ENCODE measurements at places on chromosomes 7 and 10. TPM values are rescaled to one million over a fixed set of nuclear protein-coding genes. Genes with fewer than 3 reads are reported as not detected.
A peak's percentile ranks its signal among the peaks of the same experiment; 100 is the strongest.

DNA sequence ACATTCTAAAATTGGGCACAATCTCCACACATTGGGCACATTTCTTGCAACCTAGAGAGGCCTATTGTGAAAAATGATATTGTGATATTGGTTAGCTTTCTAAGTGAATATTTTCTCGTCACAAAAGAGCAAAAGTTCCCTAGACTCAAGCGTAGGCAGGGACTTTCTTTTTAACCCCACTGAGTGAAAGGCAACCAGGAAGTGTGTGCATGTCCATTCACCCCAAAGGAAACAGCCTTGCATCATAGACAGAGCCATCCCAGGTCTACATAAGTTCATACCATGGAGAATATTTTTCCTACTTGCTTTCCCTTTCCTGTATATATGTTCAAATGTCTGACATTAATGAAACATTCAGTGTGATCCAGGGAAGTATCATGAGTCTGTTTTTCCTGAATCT, 84.2 kb upstream of the AGBL3 start:
- H3K4me1 ChIP-seq = no peaks in the 10 kb centered on the region
- no peak overlapping the region for H3K27ac ChIP-seq
- no peak for DNase-seq
- H3K4me3 ChIP-seq = no peak overlapping the region
- no peaks in the 10 kb centered on the region for H3K36me3 ChIP-seq

DNA sequence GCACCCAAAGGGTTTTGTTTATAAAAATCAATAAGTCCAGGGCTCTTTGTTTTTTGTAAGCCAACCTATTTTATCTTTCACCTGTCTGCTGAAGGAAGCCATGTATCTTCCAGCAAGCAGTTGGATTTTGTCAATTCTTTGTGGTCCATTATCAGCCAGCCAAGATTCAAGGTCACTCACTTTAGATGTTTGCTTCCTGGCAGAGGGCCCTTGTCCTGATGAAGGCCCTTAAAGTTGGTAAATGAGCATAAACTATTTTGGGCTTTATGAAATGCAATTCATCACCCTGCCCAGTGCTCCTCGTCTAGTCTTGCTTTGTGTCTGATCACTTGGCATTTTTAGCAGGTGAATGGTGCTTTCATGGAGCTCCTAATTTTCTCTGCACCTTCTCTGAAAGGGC, 1004.2 kb downstream of the GRID1 start:
- H3K27ac ChIP-seq = no peak overlapping the region
- H3K4me1 ChIP-seq = no peaks in the 10 kb centered on the region
- H3K27me3 ChIP-seq = no peaks in the 10 kb centered on the region
- DNase-seq = no peak
- H3K4me3 ChIP-seq = no peak overlapping the region

- H3K4me1 ChIP-seq = peaks cover 5% of the 10 kb centered on the region
- H3K36me3 ChIP-seq = no peaks in the 10 kb centered on the region
- H3K27me3 ChIP-seq = peaks cover 9% of the 10 kb centered on the region
- no peak overlapping the region for H3K27ac ChIP-seq
These were observed 55.8 kb downstream of the RBM17 start for GRCh38 chr10:6144406-6145165.

DNA sequence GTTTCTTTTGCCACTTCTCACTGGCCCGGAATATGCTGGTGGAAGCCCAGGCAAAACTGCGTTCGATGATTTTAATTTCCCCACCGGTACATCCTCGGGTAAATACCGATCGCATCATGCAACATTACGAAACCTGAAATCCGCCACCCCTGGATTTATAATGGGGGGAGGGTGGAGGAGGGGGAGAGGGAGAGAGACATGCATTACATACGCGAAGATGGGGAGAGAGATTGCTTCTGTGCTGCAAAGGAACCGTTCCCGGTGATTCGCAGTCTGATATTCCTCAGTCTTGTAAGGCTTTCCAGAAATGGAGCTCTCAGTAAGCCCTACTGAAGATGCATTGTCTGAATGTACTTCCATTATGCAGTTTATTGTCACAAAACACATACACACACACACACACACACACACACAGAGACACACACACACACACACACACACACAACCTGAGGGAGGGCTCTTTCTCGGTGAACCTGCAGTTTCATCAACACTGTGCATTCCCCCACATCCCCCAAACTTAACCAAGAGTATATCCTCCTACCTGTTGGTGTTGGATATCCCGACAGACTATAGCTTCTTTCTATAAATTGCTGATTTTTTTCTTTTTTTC, 741 bp downstream of the GPR85 start:
- H3K4me3 ChIP-seq = no peak overlapping the region
- H3K4me1 ChIP-seq = peaks cover 9% of the 10 kb centered on the region
- H3K27me3 ChIP-seq = peaks cover 38% of the 10 kb centered on the region
- no peak overlapping the region for H3K27ac ChIP-seq
- no peaks in the 10 kb centered on the region for H3K36me3 ChIP-seq
- DNase-seq = no peak

- no peak overlapping the region for H3K27ac ChIP-seq
- no peaks in the 10 kb centered on the region for H3K36me3 ChIP-seq
- no peak for DNase-seq
- no peak overlapping the region for H3K4me3 ChIP-seq
These were observed 111.5 kb upstream of the ADAM12 start for GRCh38 chr10:126499744-126500143.

GRCh38 chr10:12332572-12333379, 16.6 kb upstream of the CAMK1D start:
- no peak for DNase-seq
- H3K36me3 ChIP-seq = no peaks in the 10 kb centered on the region
- no peaks in the 10 kb centered on the region for H3K4me1 ChIP-seq
- no peak overlapping the region for H3K4me3 ChIP-seq
- no peaks in the 10 kb centered on the region for H3K27me3 ChIP-seq
- H3K27ac ChIP-seq = no peak overlapping the region

GRCh38 chr7:85823396-85824080, 636.7 kb upstream of the SEMA3D start:
- H3K4me1 ChIP-seq = no peaks in the 10 kb centered on the region
- H3K4me3 ChIP-seq = no peak overlapping the region
- H3K36me3 ChIP-seq = no peaks in the 10 kb centered on the region

DNA sequence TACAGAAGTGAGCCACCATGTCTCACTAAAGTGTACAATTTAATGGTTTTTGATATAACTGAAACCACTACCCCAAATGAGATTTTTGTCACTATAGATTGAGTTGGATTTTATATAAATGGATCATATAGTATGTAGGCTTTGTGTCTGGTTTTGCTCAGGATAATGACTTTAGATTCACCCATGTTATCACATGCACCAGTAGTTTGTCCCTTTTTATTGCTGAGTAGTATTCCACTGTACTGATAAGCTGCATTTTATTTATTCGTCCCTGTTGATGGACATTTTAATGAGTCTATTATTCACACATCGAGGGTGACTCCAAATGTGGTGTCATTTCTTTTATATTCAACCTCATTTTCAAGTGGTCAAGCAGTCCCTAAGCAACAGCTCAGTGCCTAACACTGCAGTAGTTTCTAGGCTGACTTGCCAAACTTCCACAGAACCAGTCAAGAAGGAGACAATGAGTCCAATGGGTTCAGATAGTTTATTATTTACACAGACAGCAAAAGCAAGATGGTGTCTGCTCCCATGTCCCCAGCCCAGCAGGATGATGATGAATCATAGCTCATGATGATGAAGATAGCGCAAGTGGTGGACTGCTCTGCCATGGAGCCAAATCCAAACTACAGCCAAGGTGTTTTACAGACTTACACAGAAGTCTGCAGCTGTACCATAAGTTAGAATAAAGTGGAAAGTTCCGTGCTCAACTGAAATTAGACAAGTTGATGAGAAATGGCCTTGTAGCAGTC, 6.6 kb upstream of the FMC1 start:
- no peaks in the 10 kb centered on the region for H3K4me1 ChIP-seq
- no peak for DNase-seq
- H3K27me3 ChIP-seq = peaks cover 1% of the 10 kb centered on the region
- H3K36me3 ChIP-seq = no peaks in the 10 kb centered on the region

- H3K27ac ChIP-seq = no peak overlapping the region
- peak; percentile 57 for DNase-seq
- H3K4me1 ChIP-seq = peaks cover 9% of the 10 kb centered on the region
- H3K4me3 ChIP-seq = no peak overlapping the region
- H3K27me3 ChIP-seq = no peaks in the 10 kb centered on the region
- H3K36me3 ChIP-seq = no peaks in the 10 kb centered on the region
These were observed 48.3 kb upstream of the MYL10 start for GRCh38 chr7:101677391-101677790.

- DNase-seq = no peak
- H3K4me1 ChIP-seq = no peaks in the 10 kb centered on the region
- no peaks in the 10 kb centered on the region for H3K27me3 ChIP-seq
- H3K36me3 ChIP-seq = no peaks in the 10 kb centered on the region
These were observed 31.0 kb upstream of the TRIM8 start for GRCh38 chr10:102613286-102613685.

DNA sequence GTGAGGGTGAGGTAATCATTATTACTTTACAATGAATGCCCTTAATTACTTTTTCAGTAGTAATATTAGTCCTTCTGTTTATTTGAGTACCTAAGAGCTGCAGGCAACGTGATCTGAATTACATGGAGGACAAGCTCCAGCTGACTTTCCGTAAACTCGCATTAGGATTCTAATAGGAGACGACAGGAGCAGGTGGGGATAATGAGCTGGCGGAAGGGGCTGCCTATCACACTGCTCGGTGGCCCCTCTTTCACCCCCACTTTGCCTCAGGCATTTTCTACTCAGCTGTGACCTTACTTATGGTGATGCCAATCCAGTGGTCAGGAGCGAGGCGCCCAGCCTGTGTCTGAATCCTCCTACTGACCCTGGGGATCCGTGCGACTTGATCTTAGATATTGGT, at the start of gene C7orf33:
TSS of gene C7orf33 (plus strand) at position 296 of the 400 bp plus-strand sequence. CDS start 160 bp downstream, outside the sequence.
- H3K4me1 ChIP-seq = peaks cover 12% of the 10 kb centered on the region
- H3K27ac ChIP-seq = no peak within 1 kb of the TSS
- H3K27me3 ChIP-seq = no peaks in the 10 kb centered on the region

- H3K36me3 ChIP-seq = no peaks in the 10 kb centered on the region
- H3K27me3 ChIP-seq = no peaks in the 10 kb centered on the region
- DNase-seq = no peak
These were observed 318.5 kb upstream of the SEMA3A start for GRCh38 chr7:84513061-84513460.

DNA sequence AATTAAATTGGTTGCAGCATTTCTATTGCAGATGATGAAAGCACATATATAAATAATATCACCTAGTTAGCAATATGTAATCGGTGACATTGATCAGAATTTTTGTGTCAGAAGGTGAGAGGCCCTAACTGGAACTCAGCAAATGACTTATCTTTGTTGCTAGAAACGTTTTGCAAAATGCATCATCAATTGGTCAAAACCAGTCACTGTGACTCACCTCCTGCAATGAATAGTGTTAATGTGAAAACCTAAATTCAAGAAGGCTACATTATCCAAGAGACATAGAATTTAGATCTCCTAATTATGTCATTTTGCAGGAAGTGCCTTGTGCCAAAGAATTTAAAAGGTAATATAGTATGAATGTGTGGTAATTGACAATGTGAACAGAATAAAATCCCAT, 9.8 kb upstream of the PNLIPRP3 start:
- no peaks in the 10 kb centered on the region for H3K4me1 ChIP-seq
- no peak overlapping the region for H3K27ac ChIP-seq
- no peaks in the 10 kb centered on the region for H3K36me3 ChIP-seq
- no peak for DNase-seq

DNA sequence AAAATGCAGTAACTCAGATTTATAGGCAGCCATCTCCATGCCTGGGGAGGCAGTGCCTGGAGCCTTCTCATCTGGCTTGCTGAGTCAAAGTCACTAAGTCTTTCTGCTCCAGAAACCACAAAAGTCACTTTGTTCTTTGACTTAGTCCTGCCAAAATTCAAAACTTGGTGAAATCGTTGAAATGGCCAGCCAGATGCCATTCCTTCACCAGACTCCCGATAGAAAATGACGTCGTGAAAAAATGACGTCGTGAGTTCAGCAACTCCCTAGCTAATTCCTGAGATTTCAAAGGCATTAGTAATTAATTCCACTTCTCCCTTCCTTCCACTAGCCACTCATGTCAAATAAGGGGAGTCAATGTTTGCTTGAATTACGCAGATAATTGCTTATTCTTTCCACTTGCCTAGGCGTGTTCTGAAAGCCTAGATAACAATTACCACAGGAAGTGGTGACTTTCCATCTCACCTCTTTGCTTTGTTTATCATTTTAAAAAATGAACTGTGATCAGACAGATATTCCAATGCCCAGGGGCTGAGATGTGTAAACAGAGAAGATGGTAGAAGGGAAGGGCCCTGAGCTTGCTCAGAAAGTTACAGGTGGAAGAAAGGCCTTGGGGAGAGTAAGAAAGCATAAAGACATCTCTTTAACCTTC, 48.5 kb upstream of the OSBPL3 start:
- H3K27me3 ChIP-seq = no peaks in the 10 kb centered on the region
- no peak for DNase-seq
- no peaks in the 10 kb centered on the region for H3K36me3 ChIP-seq
- H3K27ac ChIP-seq = no peak overlapping the region
- H3K4me1 ChIP-seq = no peaks in the 10 kb centered on the region
- H3K4me3 ChIP-seq = no peak overlapping the region

DNA sequence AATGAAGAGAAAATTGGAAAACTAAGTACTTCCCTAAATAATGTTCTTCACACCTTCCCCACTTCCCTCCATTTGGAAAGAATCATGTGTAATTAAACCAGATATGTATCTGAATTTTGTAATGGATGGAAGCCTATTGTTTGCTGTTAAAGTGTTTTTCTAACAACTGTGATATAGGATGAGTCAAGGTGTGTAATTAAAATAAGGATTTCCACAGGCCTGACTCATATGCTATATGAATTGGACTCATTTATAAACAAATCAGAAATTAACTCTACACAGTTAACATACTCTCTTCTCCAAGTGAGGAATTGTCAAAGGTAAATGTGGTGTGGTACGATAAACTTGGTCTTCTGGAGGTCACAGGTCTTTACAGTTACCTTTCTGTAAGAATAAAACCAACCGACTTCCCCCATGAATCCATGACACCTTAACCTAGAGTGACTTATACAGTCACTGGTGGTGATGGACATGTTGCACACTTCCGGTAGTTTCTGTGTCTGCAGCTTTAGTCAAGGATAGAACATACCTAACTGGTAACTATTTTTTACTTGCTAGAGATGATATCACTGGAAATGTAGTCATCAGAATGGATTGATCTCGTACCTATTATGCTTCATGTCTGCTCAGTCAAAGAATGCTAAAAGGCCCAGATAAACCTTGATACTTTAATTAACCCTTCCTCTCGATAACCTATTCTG, 12.8 kb downstream of the PNLIPRP3 start:
- H3K4me1 ChIP-seq = no peaks in the 10 kb centered on the region
- H3K27me3 ChIP-seq = no peaks in the 10 kb centered on the region
- no peaks in the 10 kb centered on the region for H3K36me3 ChIP-seq
- no peak overlapping the region for H3K27ac ChIP-seq
- no peak overlapping the region for H3K4me3 ChIP-seq
- DNase-seq = no peak

Gene AMPH
- polyA plus RNA-seq = 3.6 TPM

Gene FAM241B
- polyA plus RNA-seq = 29.2 TPM

Gene CCDC172
- polyA plus RNA-seq = 1.1 TPM

Gene MRLN
- 0.21 TPM for polyA plus RNA-seq

Gene DGKB
- polyA plus RNA-seq = 1.9 TPM

Gene GBX1
- not detected for polyA plus RNA-seq

Gene PPP1R9A
- polyA plus RNA-seq = 3.0 TPM

Gene ODAD2
- polyA plus RNA-seq = 0.67 TPM

Data from H1 (cell line).